A549 treated with dexamethasone at 1 μM for 4 hours (cell line): ENCODE measurements at places on chromosomes 7 and 10. TPM values are rescaled to one million over a fixed set of nuclear protein-coding genes. Genes with fewer than 3 reads are reported as not detected.

Gene TMEM236
- 0.04 to 0.05 TPM (median 0.05 TPM) in 3 of 5 replicates, not detected in the others for total RNA-seq

Gene CPEB3
- total RNA-seq, result 0.30 to 0.51 TPM (median 0.34 TPM) in 5 replicates

Gene INTS1
- total RNA-seq, result 34.2 to 66.2 TPM (median 60.1 TPM) in 5 replicates

Gene LZTS2
- 22.4 to 43.1 TPM (median 36.7 TPM) in 5 replicates for total RNA-seq

Gene ZSCAN21
- 10.5 to 11.7 TPM (median 11.0 TPM) in 5 replicates for total RNA-seq

Gene DNAJC1
- total RNA-seq, result 21.5 to 29.2 TPM (median 27.5 TPM) in 5 replicates

Gene NRF1
- 9.3 to 12.4 TPM (median 10.7 TPM) in 5 replicates for total RNA-seq

Gene PPP1R17
- total RNA-seq, result not detected in 5 replicates

Gene PRSS2
- not detected in 5 replicates for total RNA-seq

Gene DPY19L1
- 31.5 to 62.5 TPM (median 48.0 TPM) in 5 replicates for total RNA-seq

Gene UNC5B
- total RNA-seq, result 2.8 to 5.0 TPM (median 4.7 TPM) in 5 replicates

Gene SEMA3A
- 4.4 to 6.4 TPM (median 5.2 TPM) in 5 replicates for total RNA-seq

Gene GPRIN2
- 23.8 to 39.9 TPM (median 33.0 TPM) in 5 replicates for total RNA-seq

Gene EGFR
- 94.3 to 141 TPM (median 116 TPM) in 5 replicates for total RNA-seq

Gene BUD31
- 132 to 154 TPM (median 141 TPM) in 5 replicates for total RNA-seq

Gene FAM13C
- 0.07 to 0.32 TPM (median 0.14 TPM) in 4 of 5 replicates, not detected in the other for total RNA-seq

Gene SPAM1
- not detected in 5 replicates for total RNA-seq

Gene SUGCT
- 0.70 to 1.5 TPM (median 1.3 TPM) in 5 replicates for total RNA-seq

Gene COA1
- 84.7 to 92.8 TPM (median 87.8 TPM) in 5 replicates for total RNA-seq

Gene PARP12
- total RNA-seq, result 17.7 to 20.9 TPM (median 18.2 TPM) in 5 replicates

Gene ADIRF
- total RNA-seq, result 0.14 TPM in 1 of 5 replicates, not detected in the others

Gene CTBP2
- 101 to 141 TPM (median 139 TPM) in 5 replicates for total RNA-seq
